ENCODE measurements at places on chromosomes 12 and 14.
A peak's percentile ranks its signal among the peaks of the same experiment; 100 is the strongest.

DNA sequence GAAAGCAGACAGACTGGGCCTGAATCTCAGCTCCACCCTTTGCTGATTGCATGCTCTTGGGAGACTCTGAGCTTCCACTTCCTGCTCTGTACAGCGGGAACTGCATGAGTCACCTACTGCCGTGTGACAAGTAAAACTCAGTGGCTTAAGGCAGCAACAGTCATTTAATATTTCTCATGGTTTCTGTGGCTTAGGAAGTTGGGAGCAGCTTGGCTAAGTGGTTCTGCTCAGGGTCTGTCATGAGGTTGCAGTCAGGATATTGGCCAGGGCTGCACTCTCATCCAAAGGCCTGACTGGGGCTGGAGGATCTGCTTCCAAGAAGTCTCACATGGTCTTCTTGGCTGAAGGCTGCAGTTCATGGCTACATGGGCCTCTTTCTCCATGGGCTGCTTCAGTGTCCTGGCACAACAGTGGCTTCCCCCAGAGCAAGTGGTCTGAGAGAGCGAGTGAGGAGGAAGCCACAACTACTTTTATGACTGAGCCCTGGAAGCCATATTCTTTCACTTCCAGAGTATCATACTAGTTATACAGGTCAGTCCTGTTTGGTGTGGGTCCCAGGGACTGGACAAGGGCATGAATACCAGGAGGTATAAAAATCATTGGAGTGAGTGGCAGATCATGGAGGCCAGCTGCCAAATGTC lies 49.7 kb downstream of the FAM222A start:
- peaks cover 17% of the 10 kb centered on the region for H3K4me1 ChIP-seq
- H3K4me3 ChIP-seq = no peak overlapping the region
- no peaks in the 10 kb centered on the region for H3K27me3 ChIP-seq
- no peak for DNase-seq
- no peaks in the 10 kb centered on the region for H3K36me3 ChIP-seq
- H3K27ac ChIP-seq = no peak overlapping the region

DNA sequence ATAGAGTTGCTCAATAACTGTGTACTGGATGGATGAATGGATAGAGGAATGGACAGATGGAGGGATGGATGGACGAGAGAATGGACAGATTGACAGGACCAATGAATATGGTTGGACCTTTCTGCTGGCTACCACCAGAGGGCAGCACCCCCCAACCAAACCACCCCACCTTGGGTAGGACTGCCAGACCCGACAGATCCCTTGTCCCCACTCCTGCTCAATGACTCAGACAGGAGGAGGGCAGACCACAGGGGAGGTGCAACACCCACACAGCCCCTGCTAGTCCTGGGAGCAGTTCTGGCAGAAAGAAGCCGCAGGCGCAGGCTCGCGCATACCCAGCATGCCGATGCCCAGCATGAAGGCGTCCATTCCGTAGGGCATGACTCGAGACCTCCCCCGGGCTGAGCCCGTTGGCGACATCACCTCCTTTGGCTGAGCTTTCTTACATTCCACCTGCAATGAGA lies 12.4 kb downstream of the MSI1 start:
- no peak overlapping the region for H3K4me3 ChIP-seq
- peak; percentile 76 for DNase-seq
- H3K36me3 ChIP-seq = no peaks in the 10 kb centered on the region
- no peak overlapping the region for H3K27ac ChIP-seq

DNA sequence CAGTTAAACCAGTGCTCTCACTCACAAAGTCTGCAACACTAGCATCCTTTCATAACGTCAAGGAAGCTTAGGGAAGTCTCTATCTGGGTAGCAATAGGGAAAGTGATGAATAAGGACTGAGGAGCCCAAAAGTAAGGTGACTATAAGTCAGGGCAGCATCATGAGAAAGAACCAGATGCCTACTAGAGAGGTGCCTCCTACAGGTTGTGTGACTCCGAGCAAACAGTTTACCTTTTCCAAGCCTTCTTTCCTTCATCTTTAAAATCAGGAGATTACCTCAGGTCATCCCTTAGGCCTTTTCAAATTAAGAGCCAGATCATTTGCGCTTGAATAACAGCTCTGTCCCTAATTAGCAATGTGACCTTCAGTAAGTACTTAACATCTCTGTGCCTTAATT lies 40.2 kb downstream of the RTN1 start:
- no peak for DNase-seq
- H3K27me3 ChIP-seq = no peaks in the 10 kb centered on the region
- no peak overlapping the region for H3K27ac ChIP-seq
- no peak overlapping the region for H3K4me3 ChIP-seq

DNA sequence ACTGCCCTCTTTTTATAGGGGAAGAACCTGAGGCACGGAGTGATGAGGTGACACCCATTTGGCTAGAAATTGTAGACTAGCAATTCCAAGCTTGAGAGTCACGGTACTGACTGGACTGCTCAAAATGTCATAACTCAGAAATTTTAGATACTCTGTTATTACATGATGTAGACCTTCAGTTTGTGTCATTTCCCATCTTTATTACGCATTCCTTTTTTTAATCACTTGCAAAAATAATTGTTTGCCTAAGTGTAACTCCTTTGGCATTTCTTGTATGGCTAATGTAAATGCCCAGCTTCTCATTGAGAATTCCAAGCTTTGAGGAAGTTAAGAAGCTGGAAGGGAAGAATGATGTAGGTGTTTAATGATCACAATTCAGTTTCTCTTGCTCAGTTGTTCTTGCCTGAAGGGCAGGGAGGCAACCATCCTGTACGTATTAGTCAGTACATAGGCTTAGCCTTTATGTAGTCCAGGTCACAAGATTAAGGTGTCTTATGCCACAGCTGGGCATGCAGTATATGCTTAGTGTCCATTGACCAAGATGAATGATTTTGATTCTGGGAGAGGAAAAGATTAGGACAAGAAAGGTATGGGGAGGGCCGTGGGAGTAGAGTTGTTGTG lies 68.2 kb upstream of the EVL start:
- H3K27ac ChIP-seq = no peak overlapping the region
- no peaks in the 10 kb centered on the region for H3K4me1 ChIP-seq
- no peak for DNase-seq
- H3K36me3 ChIP-seq = no peaks in the 10 kb centered on the region
- H3K27me3 ChIP-seq = no peaks in the 10 kb centered on the region
- H3K4me3 ChIP-seq = no peak overlapping the region

- peaks cover 6% of the 10 kb centered on the region for H3K4me1 ChIP-seq
- no peak overlapping the region for H3K4me3 ChIP-seq
- H3K27ac ChIP-seq = peak overlapping the region; percentile 82
- no peaks in the 10 kb centered on the region for H3K27me3 ChIP-seq
- no peaks in the 10 kb centered on the region for H3K36me3 ChIP-seq
Observed at GRCh38 chr12:53346491-53346890, 10.3 kb upstream of the SP7 start.

- peaks cover 68% of the 10 kb centered on the region for H3K4me1 ChIP-seq
- H3K27ac ChIP-seq = peak overlapping the region; percentile 83
- H3K36me3 ChIP-seq = no peaks in the 10 kb centered on the region
- H3K4me3 ChIP-seq = no peak overlapping the region
Observed at GRCh38 chr14:99747582-99748330, 45.5 kb upstream of the EML1 start.

DNA sequence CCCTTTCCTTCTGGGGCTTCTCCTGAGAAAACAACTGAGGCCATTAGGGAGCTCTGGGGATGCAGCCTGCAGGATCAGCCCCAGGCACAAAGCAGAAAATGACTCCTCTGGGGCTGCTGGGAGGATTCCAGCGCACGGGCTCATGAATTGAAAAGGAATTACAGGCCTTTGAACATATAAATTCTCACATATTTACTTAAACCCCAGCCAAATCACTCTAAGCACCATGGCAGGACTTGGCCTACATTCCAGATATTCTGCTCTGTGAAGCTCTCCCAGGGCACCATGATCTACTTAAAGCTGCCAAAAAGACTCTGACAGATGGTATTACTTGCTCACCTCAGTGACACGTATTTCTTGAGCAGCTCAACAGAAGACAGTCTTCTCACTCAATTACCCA lies 87.2 kb downstream of the ZFC3H1 start:
- no peaks in the 10 kb centered on the region for H3K4me1 ChIP-seq
- H3K36me3 ChIP-seq = no peaks in the 10 kb centered on the region
- H3K27me3 ChIP-seq = no peaks in the 10 kb centered on the region
- no peak for DNase-seq
- H3K27ac ChIP-seq = no peak overlapping the region

GRCh38 chr12:14257734-14258574 lies 107.5 kb upstream of the ATF7IP start:
- peak overlapping the region; percentile 24 for H3K4me3 ChIP-seq
- no peaks in the 10 kb centered on the region for H3K36me3 ChIP-seq
- DNase-seq = no peak
- H3K27ac ChIP-seq = peak overlapping the region; percentile 88
- no peaks in the 10 kb centered on the region for H3K27me3 ChIP-seq
- peaks cover 13% of the 10 kb centered on the region for H3K4me1 ChIP-seq

- H3K27ac ChIP-seq = no peak overlapping the region
- H3K36me3 ChIP-seq = no peaks in the 10 kb centered on the region
- no peak overlapping the region for H3K4me3 ChIP-seq
- H3K27me3 ChIP-seq = no peaks in the 10 kb centered on the region
- no peak for DNase-seq
Observed at GRCh38 chr12:106974511-106974910, 12.4 kb downstream of the MTERF2 start.

GRCh38 chr12:45260104-45260815 lies 44.4 kb downstream of the ANO6 start:
- peaks cover 67% of the 10 kb centered on the region for H3K4me1 ChIP-seq
- no peak overlapping the region for H3K4me3 ChIP-seq
- no peaks in the 10 kb centered on the region for H3K27me3 ChIP-seq
- no peak overlapping the region for H3K27ac ChIP-seq
- no peak for DNase-seq

- peaks cover 41% of the 10 kb centered on the region for H3K4me1 ChIP-seq
- no peak overlapping the region for H3K27ac ChIP-seq
- H3K4me3 ChIP-seq = no peak overlapping the region
- no peaks in the 10 kb centered on the region for H3K27me3 ChIP-seq
- no peaks in the 10 kb centered on the region for H3K36me3 ChIP-seq
Observed at GRCh38 chr14:89254166-89254909, 162.7 kb downstream of the FOXN3 start.

GRCh38 chr12:115456946-115457689 lies 773.1 kb upstream of the TBX3 start:
- no peak overlapping the region for H3K27ac ChIP-seq
- no peak for DNase-seq
- no peaks in the 10 kb centered on the region for H3K36me3 ChIP-seq
- no peaks in the 10 kb centered on the region for H3K4me1 ChIP-seq
- no peak overlapping the region for H3K4me3 ChIP-seq
- H3K27me3 ChIP-seq = peaks cover 6% of the 10 kb centered on the region

- no peak for DNase-seq
- H3K36me3 ChIP-seq = no peaks in the 10 kb centered on the region
- H3K4me3 ChIP-seq = no peak overlapping the region
- H3K27me3 ChIP-seq = no peaks in the 10 kb centered on the region
Observed at GRCh38 chr12:128557231-128557630, 266.5 kb downstream of the SLC15A4 start.

DNA sequence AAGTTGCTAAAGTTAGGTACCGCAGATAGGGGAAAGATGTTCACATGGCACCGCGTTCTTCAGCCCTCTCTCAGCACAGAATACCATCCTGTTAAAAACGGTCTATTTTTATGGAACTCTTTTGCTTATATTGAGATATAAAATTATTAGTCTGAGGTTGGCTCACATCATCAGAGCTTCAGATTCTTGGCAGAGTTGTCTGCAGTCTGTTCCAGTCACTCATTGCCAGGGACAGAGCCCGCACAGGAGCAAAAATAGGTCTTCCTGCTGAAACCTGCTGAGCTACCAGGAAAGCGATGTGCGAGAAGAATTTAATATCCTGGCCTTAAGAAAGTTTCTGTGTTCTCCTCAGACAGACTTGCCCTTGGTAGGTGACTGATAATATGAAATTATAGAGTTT lies 249.8 kb downstream of the VRK1 start:
- DNase-seq = no peak
- H3K27me3 ChIP-seq = no peaks in the 10 kb centered on the region
- no peak overlapping the region for H3K27ac ChIP-seq
- H3K4me3 ChIP-seq = no peak overlapping the region
- no peaks in the 10 kb centered on the region for H3K36me3 ChIP-seq
- no peaks in the 10 kb centered on the region for H3K4me1 ChIP-seq

DNA sequence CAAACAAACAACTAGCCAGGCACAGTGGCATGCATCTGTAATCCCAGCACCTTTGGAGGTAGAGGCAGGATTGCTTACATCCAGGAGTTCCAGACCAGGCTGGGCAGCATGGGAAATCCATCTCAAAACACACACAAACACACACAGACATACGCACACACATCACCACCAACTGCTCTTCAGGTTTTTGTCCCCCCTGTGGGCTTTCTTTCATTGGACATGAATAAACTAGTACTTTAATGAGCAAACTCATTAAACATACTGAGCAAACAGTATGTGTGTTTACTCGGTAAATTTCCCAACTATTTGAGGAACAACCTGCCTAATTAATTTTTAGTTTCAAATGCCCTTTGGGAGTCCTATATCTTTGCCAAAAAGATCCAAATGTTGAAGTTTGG lies 10.1 kb upstream of the RASSF3 start:
- no peak for DNase-seq
- H3K4me3 ChIP-seq = no peak overlapping the region
- H3K36me3 ChIP-seq = no peaks in the 10 kb centered on the region

GRCh38 chr14:32047791-32048190 lies 29.3 kb upstream of the ARHGAP5 start:
- no peaks in the 10 kb centered on the region for H3K36me3 ChIP-seq
- no peak overlapping the region for H3K27ac ChIP-seq
- H3K4me3 ChIP-seq = no peak overlapping the region
- DNase-seq = no peak

DNA sequence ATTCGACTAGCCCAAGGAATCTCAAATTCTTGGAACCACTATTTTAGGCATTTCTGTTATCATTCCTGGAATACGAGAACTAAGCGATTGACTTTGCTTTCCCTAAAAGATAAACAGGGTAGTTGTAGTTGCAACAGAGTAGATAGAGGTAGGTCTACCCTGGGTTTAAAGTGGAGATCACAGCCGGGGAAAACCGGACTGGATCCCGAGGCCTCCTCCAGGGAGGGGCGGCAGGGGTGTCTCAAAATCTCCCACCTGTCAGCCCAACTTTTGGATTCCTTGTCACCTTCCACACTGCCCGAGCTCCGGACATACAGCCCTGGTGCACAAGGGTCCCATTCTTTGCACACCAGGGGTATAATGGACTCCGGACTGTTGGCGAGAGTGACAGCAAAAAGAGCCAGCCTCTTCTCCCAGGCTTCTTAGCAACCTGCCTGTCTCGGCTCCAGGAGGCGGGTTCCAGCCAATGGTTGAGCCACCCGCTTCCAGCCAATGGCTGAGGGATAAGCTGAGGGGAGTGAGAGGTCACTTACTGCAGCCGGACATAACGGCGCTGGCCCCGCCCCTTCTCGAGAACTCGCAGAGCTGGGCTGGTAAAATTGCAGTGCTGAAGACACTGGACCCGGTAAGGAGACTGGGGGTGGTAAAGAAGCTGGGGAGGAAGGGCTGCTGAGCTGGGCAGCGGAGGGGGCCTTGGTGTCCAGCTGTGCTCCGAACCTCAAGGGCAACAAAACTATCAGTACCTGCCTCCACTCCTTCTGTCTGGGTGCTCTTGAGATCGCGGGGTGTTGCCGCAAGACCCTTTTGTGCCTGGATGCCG lies at the start of gene SUOX:
Gene SUOX (plus strand): TSS at position 562 of the 820 bp plus-strand sequence. CDS start 4,946 bp downstream, outside the sequence.
- H3K27me3 ChIP-seq = no peaks in the 10 kb centered on the region
- H3K27ac ChIP-seq = peak within 1 kb of the TSS; percentile 83
- H3K4me1 ChIP-seq = peaks cover 10% of the 10 kb centered on the region
- H3K36me3 ChIP-seq = peaks cover 33% of the 10 kb centered on the region
- peak; percentile 97 for DNase-seq

Data from heart right ventricle (tissue), 16 donors.